NCI-H1436 treated with DMSO at 0.1 percent for 48 hours (cell line): ENCODE measurements at places on chromosomes 1 and 21.

- DNase-seq: peak; percentile 30
Observed at GRCh38 chr1:37360011-37360410, 114.4 kb upstream of the ZC3H12A start.

DNA sequence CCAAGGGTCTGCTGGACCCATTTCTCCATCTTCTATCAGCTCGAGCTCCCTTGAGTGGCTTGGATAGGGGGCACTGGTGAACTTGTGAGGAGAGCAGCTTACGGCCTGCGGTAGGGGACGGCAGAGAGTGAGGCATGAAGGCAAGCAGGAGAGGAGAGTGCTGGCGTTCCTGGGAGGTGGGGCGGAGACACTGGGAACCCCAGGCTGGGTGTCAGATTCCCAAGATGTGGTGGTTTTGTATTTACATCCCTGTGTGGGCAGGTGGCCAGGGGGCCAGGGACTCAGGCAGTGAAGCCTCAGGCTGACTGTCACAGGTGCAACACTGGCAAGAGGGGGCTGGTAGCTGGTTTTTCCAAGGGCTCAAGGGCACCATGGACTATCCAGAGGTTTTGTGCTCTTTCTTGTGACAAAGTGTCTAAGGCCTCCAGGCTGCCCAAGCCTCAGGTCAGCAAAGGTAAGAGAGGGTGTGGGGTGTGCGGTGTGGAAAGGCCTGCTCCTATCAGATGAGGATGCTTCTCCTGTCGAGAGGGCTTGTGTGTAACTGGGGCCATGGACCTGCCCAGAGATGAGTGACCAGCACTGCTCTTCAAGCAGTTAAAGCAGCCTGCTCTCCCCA is 45.1 kb upstream of the ROR1 start:
- DNase-seq: no peak

GRCh38 chr1:244865028-244865371 is 657 bp upstream of the HNRNPU start:
- no peak for DNase-seq

- DNase-seq: no peak
Observed at GRCh38 chr1:24140741-24141181, 2.2 kb downstream of the IL22RA1 start.

DNA sequence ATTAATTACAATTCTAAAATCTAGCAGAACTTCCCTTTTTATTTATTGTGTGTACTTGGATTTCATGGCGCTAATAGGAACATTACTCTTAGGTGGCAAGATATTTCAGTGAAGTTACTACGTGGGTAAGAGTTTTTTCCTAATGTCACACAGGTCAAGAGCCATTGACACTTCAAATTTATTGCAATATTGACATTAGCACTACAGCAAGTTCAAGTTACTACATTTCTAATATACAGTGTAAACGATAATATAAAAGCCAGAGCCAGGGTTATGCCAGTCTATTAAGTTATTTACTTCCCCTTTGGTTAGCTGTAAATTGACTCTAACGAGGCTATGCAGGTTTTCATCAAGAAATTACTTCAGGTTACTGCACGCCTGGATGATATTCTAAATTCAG is 29.7 kb downstream of the CHODL start:
- no peak for DNase-seq

- no peak for DNase-seq
Observed at GRCh38 chr21:34807146-34807880, 138.5 kb downstream of the CLIC6 start.

- no peak for DNase-seq
Observed at GRCh38 chr1:204736836-204737235, 51.3 kb upstream of the LRRN2 start.

DNA sequence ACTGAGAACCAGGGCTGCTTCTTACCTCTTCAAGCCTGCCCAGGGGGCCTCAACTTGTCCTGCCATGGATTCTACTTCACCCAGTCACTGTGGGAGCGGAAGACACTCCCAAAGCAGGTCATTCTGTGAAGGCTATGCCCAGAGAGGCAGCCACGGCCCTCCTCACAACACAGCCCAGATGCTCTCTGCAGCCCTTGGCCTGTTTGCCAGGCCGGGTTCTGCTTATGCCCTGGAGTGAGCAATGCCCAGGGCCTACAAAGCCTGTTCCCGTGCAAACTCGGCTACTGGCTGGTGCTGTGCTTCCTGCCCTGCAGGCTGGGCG is 33.8 kb upstream of the SLC30A1 start:
- DNase-seq: no peak

DNA sequence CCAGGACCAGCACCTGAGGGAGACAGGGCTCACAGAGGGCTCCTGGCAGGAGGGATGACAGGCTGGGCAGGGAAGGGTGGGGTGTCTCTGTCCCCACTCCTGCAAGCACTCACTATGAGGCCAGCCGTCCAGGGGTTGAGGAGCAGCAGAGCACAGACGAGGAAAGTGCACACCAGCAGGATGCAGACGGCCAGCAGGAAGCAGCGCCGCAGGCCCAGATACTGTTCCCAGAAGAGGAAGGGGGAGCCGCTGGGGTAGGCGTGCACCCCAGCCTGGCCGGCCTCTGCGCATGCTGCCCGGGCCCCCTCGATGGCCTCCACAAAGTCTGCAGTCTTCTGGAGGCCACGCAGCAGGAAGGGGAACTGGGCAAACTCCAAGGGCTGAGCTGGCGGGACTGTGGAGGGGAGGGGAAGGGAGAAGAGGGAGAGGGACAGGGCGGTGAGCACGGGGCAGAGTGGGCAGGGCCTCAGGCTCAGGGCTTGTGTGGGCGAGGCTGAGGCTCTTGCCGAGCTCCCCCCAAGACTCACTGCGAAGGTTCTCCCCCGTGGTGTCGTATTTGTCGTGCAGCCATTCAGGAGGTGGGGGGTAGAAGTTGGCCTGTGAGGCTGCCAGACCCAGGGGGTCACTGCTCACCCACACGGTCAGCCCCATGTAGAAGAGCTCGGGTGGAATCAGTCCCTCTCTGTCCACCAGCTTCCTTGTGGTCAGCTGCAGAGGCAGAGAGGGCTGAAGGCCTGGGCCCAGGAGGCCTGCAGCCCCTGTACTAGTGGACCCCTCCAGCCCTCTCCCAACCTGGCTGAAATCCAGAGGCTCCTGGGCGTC is 16.5 kb downstream of the PTCH2 start:
- no peak for DNase-seq

DNA sequence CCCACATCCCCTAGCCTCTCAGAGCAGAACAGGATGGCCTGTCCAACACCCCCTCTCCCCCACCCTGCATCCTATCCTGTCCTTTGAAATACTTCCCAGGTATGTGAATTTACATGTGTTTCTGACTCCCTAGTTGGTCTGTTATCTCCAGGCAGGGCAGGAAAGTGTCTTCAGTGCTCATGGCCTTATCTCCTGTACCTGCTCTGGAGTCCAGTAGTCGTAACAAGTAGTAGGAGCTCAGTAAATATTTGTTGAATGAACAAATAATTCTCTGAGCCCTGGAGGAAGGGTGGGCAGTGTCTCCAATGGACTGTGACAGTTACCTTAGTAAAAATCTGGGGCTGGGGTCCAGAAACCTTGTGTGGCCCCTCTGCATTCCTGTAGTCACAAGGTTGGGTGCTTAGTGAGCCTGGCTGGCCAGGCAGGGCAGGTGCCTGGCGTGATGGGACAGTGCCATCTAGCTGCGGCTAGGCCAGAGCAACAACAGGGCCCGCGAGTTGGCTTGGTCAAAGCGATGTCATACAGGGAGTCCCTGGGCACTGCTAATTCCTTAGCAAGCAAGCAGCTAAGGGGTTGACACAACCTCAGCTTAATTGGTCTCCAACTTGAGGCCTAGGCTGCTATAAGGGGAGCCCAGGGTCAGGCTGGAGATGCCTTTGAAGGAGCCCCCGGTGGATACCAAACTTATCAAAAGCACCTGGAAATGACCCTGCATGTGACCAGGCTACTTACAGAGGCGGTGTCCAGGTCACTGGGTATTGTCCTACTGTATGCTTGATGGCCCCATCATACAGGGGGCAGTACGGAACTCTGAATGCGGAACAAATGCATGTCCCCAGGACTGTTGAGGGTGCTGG is 89.0 kb upstream of the PPM1J start:
- DNase-seq: no peak

- no peak for DNase-seq
Observed at GRCh38 chr1:58432851-58433668, 113.5 kb downstream of the OMA1 start.

DNA sequence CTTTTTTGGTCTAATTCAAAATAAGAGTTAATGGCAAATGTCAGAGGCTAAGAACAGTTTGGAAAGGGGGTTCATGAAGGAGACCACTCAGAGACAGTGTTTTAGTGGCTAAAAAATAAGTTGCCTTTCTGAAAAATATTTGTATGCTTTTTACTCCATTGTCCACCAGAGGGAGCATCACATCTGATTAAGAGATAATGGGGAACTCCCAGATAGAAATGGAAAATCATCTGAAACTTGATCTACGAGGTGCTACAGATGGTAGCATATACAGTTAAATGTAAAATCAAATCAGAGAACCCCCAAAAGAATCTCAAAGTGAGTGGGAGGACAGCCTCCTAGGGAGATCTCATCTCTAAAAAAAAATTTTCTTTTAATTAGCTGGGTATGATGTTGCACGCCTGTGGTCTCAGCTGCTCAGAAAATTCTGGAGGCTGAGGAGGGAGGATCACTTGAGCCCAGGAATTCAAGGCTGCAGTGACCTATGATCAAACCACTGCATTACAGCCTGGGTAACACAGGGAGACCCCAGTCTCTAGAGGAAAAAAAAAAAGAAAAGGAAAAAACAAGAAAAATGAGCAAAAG is 9.7 kb downstream of the SMYD3 start:
- DNase-seq: peak; percentile 56

- DNase-seq: no peak
Observed at GRCh38 chr1:28534671-28535070, 18.2 kb upstream of the TRNAU1AP start.

- DNase-seq: no peak
Observed at GRCh38 chr1:218748071-218748470, 402.9 kb downstream of the TGFB2 start.

DNA sequence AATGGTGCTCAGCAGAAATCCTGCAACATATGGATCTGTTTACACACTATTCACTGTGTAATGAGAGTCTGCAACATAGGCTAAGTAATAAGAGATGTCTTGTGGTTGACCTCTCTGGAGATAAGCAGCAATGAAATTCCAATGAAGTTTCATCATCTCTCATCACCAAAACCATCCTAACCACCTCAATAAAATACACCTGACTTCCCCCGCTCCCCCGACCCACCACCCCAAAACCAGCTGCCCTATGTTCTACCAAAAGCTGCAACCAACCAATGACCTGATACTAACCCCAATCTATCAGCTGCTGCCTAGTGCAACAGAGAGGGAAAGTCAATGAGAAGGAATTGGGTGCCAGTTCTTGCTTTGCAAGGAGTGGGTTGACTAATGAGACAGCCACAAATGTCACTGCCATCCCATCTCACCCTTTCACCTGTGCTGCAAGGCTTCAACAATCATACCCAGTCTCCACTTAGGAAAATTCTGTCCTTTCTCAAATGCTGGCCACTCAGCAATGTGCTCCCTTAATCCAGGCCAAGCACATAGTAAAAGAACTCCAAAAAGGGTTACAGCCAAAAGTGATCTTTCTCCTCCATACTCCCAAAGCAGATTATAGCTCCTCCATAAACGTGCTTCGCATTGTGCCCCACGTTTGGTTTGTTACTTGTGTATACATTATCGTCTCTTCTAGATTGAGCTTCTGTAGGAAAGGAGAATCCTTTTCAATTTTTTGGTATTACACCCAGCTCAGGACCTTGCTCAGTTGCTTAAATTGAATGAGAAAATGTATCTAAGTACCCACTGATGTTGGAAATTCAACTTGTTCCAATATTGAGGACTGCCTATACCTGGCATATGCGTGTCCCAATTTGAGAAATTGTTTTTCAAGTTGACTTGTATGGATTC is 29.0 kb downstream of the MRPL39 start:
- no peak for DNase-seq

GRCh38 chr1:63971557-63971956 is 197.7 kb downstream of the ROR1 start:
- DNase-seq: no peak

DNA sequence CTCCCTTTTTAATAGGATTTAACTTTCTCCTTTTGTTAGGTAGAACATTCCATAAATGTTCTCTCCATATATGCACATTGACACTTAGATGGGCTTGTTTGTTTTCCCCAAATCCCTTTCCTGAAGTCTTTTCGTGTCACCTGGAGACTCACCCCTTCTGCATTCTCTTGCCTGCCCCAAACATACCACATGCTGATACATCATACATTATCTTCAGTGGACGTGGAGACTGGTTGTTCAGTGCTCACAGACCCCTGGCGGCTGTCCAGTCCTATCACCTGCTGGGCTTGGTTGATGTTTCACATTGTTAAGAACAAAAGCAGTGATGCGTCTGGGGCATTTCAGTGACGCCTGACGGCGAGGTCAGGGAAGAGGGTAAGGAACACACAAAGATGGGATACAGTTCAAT is 22.2 kb downstream of the FMOD start:
- DNase-seq: no peak

GRCh38 chr1:233233508-233234040 is 62.0 kb downstream of the PCNX2 start:
- no peak for DNase-seq

- no peak for DNase-seq
Observed at GRCh38 chr1:34712007-34712688, 42.7 kb upstream of the GJB5 start.

DNA sequence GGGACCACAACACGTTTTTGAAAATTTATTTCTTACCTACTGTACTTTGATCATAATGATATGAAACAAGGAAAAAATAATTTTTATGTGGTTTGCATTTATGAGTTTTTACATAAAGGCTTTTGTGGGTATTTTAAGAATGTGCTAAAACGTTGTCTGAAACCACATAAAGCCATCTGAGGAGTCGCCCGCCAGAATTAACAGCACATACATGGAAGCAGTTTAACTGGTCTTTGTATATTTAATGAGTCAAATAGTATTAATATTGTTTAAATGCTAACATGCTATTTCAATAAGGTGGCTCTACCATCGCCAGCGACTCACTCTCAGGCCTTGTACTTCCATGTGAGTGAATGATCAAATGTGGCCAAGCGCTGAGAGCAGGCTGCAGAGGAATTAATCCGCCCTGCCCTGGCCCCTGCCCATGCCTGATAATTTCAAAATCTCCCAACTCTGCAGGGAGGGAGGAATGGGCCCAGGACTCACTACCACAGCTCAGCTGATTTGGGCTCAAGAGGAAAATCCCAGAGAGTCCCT is 49.6 kb downstream of the SLC66A1 start:
- no peak for DNase-seq

- DNase-seq: no peak
Observed at GRCh38 chr1:198519639-198520501, 20.6 kb downstream of the ATP6V1G3 start.

DNA sequence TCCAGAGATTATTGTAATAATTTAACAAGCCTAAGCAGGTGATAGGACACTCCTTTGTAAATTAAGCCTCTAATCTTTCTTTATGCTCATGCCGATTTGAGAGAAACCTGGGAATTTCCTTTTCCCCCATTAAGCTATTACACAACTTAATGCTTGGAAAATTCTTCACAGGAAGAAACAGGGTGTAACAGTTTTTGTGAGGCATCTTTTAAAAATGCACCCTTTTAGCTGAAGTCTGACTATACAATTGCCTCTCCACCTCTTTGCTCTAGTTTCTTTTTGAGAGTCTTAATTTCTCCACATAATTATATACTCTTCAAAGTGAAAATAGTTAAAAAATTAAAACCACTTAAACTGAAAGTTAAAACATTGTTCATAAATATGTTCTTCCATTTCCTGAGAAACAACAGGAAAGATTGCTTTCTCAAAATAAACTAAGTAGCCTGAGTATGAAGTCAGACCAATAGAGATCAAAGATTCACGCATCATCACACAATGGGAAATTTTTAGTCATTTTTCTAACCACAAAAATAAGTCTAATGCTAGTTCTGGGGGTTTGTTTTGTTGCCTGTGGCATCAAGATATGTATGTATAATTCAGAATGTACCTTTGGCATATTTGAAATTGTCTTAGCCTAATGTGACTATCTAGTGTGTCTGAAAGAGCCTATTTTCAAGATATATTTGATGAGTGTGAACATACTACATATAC is 34.7 kb downstream of the LRRC8D start:
- no peak for DNase-seq
